HCT116 (cell line): ENCODE measurements at places on chromosomes 3 and 15.
A peak's percentile ranks its signal among the peaks of the same experiment; 100 is the strongest.

- no peak for DNase-seq
Observed at GRCh38 chr3:95044101-95044500, 981.2 kb downstream of the NSUN3 start.

- DNase-seq = no peak
Observed at GRCh38 chr3:1380926-1381646, 288.3 kb downstream of the CNTN6 start.

- DNase-seq = no peak
Observed at GRCh38 chr15:53807501-53807900, 48.0 kb upstream of the WDR72 start.

- no peak for DNase-seq
Observed at GRCh38 chr3:188677344-188677743, 494.4 kb upstream of the TPRG1 start.

DNA sequence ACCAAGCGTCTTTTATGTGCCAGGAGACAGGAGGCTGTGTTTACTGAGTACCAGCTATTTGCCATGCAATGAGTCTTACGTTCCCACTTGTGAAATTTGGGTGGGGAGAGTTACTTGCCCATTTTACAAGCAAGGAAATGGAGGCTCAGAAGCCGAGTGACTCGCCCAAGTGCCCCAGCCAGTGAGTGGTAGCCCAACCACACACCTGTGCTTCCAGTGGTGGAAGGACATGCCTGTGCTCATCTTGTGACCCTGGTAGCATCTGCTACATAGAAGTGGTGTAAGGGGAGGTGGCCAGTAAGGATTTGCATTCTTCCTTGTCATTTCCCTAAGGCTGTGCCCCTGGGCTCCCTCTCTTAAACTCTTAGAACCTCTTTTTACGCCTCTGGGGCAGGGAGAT, 49.3 kb downstream of the FBLN2 start:
- DNase-seq = no peak

DNA sequence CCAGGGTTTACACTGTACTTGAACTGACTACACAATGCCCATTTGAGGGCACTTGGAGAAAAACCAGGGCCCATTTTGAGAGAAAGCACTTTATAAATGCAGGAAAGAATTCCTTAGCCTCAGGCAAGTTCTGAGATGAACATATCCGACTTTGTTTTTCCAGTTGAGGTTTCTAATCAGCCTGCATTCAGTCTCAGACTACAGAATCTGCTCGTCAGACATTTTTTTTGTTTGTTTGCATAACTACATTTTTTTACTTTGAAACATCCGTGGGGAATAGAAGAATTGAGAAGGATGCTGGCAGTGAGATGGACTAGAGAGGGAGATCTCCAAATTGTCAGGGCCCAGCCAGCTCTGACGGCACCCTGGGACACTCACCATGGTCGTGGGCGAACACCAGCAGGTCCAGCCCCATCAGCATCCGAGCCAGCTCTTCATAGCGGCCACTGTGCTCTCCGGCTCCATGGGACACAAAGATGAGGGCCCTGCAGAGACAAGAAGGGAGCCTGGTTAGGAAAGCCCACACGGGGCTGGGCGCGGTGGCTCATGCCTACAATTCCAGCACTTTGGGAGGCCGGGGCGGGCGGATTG, 40.8 kb downstream of the MGLL start:
- DNase-seq = no peak

- DNase-seq = no peak
Observed at GRCh38 chr3:31219131-31219843, 313.4 kb upstream of the STT3B start.

- DNase-seq = no peak
Observed at GRCh38 chr3:131762981-131763564, 260.3 kb upstream of the MRPL3 start.

- DNase-seq = no peak
Observed at GRCh38 chr3:168061332-168061996, 34.3 kb downstream of the GOLIM4 start.

GRCh38 chr15:91913560-91913959, 60.1 kb downstream of the SLCO3A1 start:
- no peak for DNase-seq

- no peak for DNase-seq
Observed at GRCh38 chr3:158443632-158444031, 127.4 kb upstream of the MLF1 start.

DNA sequence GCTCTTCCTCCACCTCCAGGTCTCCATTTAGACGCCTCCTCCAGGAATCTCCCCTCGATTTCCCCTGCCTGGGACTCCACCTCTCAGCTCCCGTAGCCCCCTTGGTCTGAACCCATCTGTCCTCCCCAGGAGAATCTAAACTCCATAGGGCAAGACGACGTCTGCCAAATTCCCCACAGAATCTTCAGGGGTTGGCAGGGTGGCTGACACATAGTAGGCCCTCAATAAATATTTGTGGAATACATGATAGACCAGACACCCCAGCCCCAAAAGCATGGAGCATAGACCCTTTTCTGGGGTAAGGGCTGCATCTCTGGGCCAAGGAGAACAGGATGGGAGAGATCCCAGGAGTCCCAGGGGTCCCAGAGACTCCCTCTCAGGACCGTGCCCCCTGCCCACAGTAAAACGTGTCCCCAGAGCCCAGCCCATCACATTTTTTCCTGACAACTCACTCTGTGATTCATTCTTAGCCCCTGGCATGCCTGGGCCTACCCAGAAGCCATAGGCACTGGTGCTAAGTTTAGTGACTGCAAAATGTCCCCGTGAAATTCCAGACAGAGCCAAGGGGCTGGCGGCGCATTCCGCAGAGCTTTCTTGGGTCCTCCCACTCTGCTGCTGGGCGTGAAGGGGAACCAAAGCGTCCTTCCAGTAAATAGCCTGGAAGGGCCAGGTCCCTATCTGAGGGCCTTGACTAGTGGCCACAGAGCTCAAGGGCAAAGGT, 78.0 kb upstream of the SLC6A6 start:
- DNase-seq = peak; percentile 19

DNA sequence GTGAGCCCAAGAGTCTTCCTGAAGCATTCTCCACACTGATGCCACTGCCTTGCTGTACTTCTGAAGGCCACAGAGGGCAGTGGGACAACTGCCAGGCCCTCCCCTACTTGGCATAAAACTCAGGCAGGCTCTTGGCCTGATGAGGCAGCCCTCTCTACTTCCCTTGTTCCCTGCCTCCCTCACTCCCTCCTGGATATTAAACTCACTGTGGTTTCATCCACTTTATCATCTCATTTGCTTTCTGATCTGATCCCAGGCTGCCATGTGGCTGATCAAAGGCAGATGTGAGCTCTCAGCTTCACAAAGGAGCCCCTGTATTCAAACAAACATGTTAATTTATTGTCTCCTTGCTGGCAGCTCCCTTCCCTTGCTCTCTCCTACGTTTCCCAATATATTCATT, 533.5 kb downstream of the IGSF11 start:
- peak; percentile 21 for DNase-seq

DNA sequence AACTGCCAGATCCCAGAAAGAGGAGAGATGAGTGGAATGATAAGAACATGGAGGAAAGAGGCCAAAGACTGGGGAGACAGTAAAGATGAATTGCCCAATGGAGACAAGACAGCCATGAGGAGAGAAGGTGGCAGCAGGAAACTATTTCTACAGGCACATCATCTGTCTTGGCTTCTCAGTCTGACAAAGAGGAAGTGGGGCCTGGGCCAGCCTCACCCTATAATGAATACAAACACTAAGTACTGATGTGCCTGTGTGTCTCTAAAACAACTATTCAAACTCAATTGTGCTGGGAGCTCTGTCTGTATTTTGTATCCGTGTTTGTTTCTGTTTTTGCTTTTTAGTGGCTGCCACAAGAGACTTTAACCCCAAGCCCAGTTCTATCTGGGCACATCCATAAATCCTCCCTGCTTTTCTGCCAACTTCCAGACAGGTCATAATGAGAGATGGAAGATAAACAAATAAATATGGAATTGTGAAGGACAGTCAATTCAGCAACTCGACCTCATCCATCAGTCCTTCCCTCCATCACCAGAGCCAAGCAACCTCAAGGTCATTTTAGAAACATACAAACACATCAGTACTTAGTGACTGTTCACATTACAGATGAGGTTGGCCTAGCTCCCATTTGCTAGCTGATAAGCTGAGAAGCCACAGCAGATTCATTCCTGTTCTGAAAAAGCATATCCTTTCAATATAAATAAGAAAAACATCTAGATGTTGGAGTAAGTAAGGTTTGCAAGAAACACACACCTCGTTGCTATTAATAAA, 116.7 kb downstream of the CADPS start:
- no peak for DNase-seq

DNA sequence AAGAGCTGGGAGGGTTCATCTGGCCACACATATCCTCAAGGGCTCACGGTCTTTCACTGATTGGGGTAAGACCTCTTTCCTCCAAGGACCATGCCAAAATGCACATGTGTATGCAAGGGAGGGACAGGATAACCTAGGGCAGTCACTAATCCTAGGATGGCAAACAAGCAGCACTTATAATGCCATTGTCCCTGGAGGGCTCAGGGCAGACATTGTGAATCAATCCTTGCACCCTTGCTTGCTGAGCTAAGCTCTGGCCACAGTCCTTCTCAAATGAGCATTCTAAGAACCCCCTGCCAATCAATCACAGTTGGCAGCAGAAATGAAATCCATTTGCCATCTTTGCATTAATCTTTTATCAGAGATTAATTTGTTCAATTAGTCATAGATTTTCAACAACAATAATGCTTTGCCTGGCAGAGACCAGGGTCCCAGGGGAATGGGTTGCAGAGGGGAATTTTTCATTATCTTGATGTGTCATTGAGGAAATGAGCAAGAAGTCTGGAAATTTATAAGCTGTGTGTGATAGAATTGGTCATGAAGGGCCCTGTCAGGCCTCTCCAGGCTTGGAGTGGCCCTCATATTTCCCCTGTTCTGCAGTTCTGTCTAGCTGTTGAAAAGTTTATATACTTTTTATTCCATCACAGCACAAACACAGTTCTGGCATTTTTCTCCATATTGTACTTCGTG, 57.2 kb upstream of the KY start:
- DNase-seq = no peak

DNA sequence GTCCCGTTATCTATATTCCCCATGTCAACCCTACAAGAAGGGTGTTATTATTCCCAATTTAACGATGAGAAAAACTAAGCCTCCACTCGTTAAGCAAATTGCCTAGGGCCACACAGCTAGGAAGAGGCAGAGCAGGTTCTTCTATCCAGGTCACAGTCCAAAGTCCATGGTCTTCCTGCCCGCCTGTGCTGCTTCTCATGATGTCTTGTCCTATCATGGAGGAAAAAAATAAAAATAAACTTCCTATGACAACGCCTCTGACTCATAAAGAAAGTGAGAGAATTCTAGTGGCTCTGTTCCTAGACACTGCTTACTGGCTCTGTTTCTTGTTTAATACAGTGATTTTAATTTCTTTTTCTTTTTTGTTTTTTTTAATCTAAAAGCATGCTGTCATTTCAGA, 9.7 kb downstream of the COL8A1 start:
- no peak for DNase-seq

- DNase-seq = peak; percentile 48
Observed at GRCh38 chr15:58182460-58183163, 44.4 kb downstream of the AQP9 start.

- DNase-seq = no peak
Observed at GRCh38 chr3:29557186-29557585, 276.3 kb downstream of the RBMS3 start.

DNA sequence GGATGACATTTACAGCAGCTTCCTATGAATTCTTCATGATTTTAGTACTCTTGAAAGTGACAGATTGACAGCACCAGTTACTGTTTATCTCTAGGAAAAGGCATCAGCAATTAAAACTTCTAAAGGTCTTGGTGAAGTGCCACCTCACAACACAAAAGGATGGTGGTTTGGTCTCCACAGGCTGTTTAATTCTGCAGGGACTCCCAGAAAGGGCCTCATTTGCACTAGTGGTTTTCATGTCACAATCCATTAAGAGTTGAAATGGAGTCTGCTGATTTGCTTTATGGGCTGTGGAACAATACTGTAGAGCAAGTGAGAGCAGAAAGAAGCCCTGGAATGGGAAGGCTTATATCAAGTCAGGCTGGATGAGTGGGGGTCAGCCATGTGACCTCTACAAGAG, 225.3 kb upstream of the KCNMB2 start:
- no peak for DNase-seq

- no peak for DNase-seq
Observed at GRCh38 chr15:101020945-101021344, 101.8 kb downstream of the LRRK1 start.

GRCh38 chr3:188491276-188491687, 337.3 kb downstream of the LPP start:
- no peak for DNase-seq

- no peak for DNase-seq
Observed at GRCh38 chr3:5187920-5188418, 462 bp downstream of the EDEM1 start.

DNA sequence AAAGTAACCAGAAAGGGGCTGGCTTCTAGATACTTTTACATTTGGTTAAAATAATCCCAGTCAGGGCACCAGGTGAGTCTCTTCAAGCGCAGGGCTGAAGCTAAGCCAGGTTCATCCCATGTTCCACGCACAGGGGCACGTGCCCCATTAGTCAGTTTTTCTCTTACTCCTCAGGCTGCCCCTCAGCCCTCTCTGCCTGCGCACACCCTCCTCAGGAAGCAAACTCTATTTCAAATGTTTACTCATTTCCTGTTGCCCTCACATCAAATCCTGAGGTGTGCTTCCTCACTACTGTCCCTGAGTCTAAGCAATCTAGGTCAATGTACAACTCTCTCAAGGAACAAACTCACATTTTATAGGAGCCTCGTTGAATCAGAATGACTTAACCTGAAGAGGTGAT, 48.5 kb downstream of the THBS1 start:
- no peak for DNase-seq

GRCh38 chr3:66582721-66583423, 82.0 kb upstream of the LRIG1 start:
- no peak for DNase-seq

- DNase-seq = no peak
Observed at GRCh38 chr3:40173227-40173721, 136.2 kb upstream of the EIF1B start.

- no peak for DNase-seq
Observed at GRCh38 chr3:78974181-78974790, 793.5 kb downstream of the ROBO1 start.

DNA sequence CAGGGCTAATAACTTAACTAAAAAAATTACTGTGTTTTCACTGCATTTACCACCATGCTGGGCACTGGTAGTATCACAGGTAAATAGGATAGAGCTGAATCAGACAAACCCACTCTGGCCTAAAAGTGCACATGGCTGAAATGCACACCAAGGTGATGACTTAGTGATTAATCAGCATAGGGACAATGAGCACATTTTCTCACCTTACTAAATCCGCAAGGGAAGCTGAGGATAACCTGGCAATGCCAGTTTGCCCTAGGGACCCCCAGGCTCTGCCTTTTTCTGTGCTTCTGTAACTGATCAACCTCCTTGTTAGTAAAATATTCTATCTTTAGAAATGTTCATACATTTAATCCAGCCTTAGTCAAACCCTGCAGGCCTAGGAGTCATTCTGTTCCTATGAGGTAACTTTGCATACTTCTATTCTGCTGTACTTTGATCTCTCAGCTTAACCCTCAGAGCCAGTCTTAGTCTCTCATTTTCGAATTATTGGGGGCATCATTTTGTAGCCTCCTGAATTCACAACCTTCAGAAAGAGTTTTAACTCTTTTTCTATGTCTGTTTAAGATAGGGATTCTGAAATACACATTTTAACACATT, 562.9 kb upstream of the KCNMB2 start:
- DNase-seq = no peak
